ENCODE measurements at places on chromosomes 16 and 17. TPM values are rescaled to one million over a fixed set of nuclear protein-coding genes. Genes with fewer than 3 reads are reported as not detected.

The TLCD1 gene
- total RNA-seq = 6.3 TPM

The XYLT1 gene
- 15.0 TPM for total RNA-seq

The RPRML gene
- 1.6 TPM for total RNA-seq

The KRTAP4-6 gene
- not detected for total RNA-seq

The MYH2 gene
- total RNA-seq = 0.05 TPM

The RECQL5 gene
- total RNA-seq = 47.5 TPM

The IGF2BP1 gene
- total RNA-seq = 536 TPM

The EPOP gene
- 13.0 TPM for total RNA-seq

The TRIM25 gene
- total RNA-seq = 25.6 TPM

The RPS2 gene
- total RNA-seq = 3,508 TPM

The CCL1 gene
- total RNA-seq = not detected

The LGALS9B gene
- not detected for total RNA-seq

GRCh38 chr17:69320210-69320907 is 6.6 kb downstream of the ABCA5 start:
- no peak for DNase-seq

GRCh38 chr16:61419791-61420190 is 616.4 kb downstream of the CDH8 start:
- DNase-seq = no peak

GRCh38 chr16:48280546-48280945 is 33.2 kb upstream of the ABCC11 start:
- no peak for DNase-seq

GRCh38 chr17:67506966-67507365 is 129.9 kb downstream of the PITPNC1 start:
- no peak for DNase-seq

DNA sequence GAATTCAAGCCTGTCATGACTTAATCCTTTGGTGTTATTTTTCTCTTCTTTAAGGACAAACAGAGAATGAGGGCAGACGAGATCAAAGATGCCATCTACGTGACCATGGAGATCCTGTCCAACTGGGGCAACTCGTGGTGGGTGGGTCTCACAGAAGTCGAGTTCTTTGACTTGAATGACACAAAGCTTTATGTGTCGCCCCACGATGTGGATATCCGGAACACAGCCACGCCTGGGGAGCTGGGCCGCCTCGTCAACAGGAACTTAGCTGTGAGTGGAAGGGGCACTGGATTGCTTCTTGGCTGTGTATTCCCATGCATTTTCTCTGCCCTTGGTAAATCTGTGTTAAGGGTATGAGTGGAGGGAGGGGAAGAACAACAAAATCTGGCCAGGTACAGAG is 158.7 kb downstream of the KATNIP start:
- no peak for DNase-seq

DNA sequence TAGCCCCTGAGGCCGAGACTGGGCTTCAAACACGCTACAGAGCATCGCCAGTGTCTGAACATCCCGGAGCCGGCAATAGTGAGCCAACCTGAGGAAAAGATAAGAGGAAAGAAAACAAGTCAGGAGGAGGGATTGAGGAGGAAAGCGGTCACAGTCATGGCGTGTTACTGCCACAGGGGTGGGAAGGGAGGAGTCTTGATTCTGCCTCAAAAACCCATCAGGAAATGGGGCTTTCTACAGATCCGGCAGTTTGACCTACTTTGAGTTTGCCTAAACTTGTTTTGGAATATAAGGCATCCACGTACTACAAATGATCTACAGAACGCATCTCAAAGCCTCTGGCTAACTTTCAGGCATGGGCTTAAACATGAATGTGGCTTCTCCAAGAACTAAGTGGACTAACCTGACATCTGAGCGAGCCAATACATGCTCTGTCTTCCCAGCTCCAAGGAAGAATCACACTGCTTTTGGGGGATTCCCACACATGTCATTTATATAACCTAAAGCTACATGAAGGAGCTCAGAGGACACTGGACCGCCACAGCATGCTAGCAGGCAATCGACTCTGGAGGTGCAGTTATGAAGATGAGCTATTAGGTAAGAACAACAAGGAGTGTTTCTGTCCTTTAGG is 96.6 kb downstream of the WDR59 start:
- DNase-seq = no peak

GRCh38 chr17:56020369-56020768 is 132.9 kb upstream of the ANKFN1 start:
- no peak for DNase-seq

DNA sequence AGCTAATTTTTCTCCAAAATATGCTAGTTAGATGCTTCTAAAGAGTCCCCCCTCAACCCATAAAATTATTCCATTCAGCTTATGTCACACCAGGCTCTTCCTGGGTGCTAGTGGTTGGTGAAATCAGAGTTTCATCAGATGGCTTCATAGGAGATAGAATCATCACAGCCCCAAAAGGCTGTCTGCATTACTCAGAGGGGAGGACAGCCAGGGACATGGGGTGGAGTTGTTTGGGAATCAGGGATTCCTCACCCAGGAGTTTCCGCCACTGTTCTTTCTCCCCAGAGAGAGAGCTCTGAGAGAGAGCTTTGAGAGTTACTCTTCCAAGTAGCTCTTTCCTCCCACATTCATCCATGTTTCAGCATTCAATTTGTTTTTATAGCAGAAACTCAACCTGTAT is 288 bp upstream of the KRT34 start:
- no peak for DNase-seq

DNA sequence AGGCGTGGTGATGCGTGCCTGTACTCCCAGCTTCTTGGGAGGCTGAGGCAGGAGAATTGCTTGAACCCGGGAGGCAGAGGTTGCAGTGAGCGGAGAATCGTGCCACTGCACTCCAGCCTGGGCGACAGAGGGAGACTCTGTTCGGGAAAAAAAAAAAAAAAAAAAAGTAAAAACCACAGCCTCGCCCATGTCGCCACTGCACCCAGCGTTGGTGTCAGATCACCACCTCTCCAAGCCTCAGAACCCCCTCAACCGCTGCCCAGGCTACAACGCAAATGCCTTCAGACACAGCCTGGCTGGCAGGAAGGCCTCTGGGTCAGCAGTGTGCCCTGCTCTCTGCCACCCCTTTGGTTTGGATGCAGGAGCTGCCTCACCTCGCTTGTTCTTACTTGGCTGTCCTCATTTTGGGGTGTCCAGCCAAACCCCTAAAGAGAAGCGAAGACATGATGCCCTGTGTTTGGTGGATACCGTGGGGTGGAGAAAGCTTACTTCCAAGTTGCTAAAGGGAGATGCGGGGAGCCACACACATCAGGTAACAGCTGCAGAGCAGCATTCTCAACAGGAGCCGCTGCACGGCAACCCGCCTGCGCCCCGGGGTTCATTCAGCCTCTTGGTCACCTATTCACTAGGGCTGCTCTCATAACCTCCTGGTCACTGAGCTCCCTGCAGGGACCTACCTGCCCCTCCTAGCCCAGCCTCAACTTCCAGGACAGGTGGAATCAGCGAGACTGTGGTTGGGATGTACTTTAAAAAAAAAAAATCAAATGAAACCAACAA is 13.0 kb upstream of the CYTH1 start:
- no peak for DNase-seq

- DNase-seq = no peak
Observed at GRCh38 chr17:70086516-70086915, 11.5 kb downstream of the KCNJ16 start.

DNA sequence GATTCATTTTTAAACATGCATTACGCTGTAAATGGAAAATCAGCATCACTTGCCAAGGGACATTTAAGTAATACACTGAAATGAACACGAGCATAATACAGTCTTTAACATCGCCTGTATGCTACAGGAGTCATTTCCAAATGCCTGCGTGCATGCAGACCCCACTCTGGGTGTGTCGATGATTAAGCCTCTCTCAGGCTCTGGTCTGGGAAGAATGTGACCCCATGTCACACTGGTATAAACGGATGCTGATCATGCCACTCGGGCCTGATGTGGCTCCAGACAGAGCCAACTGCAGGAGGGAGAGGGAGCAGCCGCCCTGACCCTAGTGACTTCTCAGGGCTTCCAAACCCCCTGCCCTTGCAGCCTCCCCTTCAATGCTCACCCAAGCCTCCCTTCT is 10.8 kb downstream of the EMP2 start:
- DNase-seq = no peak

- DNase-seq = no peak
Observed at GRCh38 chr17:51496378-51496777, 236.0 kb downstream of the UTP18 start.

- no peak for DNase-seq
Observed at GRCh38 chr17:57242148-57242547, 14.2 kb upstream of the MSI2 start.

DNA sequence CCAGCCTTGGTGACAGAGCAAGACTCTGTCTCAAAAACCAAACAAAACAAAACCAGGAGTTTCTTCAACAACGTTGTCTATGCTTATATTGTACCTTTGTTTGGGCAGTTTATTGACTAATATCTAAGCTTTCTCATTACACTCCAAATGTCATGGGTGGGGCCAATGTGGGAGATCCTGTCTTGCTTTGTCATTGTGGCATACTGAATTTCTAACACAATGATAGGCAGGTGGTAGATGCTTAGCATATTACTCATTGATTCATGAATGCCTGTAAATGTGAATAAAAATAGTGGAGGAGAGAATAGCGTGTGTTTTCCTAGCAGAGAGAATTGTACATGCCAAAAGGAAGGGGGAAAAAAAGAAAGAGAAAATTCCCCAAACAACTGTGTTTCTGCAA is 802.5 kb upstream of the EEF2KMT start:
- DNase-seq = no peak

DNA sequence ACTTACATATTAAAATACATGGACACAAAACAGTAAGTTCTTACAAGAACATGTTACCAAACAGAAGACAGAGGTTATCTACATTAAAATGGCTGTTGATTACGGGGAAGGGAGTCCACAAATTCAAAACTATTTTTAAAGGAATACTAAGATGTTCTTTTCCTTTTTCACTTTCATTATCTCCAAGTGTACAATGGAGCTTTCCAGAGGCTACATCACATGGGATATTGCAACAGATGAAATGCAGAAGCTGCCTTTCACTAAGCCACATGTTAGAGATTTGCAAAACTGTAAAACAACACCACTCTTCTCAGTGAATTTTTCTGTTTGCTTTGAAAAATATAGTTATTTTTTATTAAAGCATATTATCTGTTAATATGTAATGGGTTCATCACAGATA is 53.6 kb downstream of the XPO6 start:
- no peak for DNase-seq

GRCh38 chr16:11254913-11255736 is 879 bp downstream of the SOCS1 start:
- peak; percentile 28 for DNase-seq

GRCh38 chr17:61460796-61461585 is 8.8 kb downstream of the TBX4 start:
- DNase-seq = no peak

- no peak for DNase-seq
Observed at GRCh38 chr16:85520853-85521521, 92.1 kb upstream of the GSE1 start.

DNA sequence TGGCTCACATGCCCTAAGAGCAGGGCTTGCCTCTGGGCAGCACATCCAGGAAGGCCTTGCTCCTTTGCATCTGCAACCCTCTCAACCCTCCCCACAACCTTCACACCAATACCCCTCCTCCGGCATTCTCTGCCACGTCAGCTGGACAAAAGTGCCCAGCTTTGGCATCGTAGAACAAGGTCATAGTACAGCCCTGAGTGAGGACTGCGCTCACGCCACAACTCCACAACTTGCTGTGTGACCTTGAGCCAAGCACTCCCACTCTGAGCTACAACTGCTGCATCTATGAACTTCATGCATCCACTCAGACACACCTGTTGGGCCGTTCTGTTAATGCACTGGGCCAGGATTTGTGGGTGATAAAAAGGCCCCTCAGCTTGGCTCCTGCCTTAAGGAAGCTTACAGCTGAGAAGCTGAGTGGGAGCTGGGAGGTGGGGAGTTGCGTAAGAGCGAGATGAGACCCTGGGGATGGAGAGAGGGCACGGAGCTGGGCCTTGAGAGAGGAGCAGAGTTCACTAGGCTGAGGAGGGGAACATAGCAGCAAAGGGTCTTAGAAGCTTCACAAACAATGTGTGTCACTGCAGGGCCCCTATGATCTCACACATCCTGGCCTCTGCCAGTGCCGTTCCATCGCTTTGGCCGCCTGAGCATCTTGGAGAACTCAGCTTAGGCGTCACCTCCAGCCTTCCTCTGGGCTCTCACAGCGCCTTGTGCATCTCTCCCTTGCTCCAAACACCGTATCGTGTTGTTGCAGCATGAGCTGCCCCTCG is 8.6 kb upstream of the MRC2 start:
- no peak for DNase-seq

DNA sequence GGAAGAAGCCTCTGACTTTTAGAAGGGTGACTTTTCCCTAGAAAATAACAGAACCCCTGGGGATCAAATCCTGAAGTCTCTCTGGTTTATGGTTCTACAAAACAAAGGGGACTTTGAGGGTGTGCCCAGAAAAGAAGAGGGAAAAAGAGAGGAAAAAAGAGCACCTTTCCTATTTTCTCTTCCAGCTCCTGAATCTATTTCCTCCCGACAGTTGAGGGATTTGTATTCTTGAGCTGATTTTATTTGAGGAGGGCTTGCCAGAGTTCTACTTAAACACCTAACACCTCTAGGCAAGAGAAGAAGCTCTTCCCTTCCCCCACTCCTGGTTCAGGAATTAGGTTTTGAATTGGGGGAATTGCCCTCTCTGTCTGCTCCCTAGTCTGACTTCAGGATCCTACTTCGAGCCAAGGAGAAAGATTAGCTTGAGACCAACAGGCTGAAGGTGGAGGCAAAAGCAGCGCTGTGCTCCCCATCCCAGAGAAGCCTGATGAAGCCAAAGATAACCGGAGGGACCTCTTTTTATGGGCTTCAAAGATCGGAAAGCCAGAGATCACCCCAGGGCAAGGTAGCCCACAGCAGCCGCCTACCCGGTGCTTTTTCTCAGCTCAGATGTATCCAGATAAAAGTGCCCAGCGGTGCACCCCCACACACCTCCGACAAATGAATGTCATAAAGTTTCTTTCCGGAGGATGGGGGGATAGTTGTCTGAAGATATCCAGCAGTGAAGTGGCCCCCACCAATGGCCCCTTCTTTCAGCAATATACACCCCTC is 796 bp downstream of the HOXB3 start:
- no peak for DNase-seq

DNA sequence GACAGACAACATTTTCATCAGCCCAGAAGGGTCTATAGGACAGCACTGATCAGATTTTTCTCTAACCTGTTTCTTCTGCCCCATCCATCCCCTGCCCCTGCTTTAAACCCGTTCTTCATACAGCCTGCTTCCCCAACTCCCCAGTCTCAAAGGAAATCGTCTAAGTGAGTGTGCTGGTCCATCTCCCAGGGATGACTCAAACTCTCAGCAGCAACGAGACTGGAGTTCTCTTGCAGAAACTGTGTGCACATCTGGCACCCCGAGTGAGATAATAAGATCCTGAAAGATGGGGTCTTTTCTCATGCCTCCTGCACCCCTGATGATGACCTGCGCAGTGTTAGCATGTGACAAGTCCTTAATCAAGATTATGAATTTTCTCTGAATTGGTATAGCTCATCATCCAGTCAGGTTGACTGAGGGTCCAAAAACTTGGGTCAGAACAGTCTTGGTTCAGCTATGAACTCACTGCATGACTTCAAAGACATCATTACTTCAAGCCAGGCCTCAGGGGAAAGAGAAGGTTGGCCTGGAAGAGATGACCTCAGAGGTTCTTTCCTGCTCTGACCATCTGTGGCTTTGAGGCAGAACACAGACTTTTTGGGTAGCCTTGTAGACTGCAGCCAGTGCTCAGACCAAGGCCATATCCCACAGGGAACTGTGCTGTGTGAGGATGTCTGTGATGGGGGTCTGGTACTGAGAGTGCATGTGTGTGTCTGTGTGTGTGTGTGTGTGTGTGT is 117.9 kb downstream of the SPACA3 start:
- DNase-seq = no peak

- DNase-seq = no peak
Observed at GRCh38 chr16:83051451-83051850, 424.7 kb downstream of the CDH13 start.

Data from neural crest cell (in vitro differentiated cells).